Hippocampal formation (tissue), 2 donors: ENCODE measurements at places on chromosomes 13 and 19.

- DNase-seq = no peak
Measured at GRCh38 chr19:41971363-41971762, 12.2 kb upstream of the RABAC1 start.

GRCh38 chr13:33871207-33872004, 53.5 kb downstream of the RFC3 start:
- DNase-seq = no peak

DNA sequence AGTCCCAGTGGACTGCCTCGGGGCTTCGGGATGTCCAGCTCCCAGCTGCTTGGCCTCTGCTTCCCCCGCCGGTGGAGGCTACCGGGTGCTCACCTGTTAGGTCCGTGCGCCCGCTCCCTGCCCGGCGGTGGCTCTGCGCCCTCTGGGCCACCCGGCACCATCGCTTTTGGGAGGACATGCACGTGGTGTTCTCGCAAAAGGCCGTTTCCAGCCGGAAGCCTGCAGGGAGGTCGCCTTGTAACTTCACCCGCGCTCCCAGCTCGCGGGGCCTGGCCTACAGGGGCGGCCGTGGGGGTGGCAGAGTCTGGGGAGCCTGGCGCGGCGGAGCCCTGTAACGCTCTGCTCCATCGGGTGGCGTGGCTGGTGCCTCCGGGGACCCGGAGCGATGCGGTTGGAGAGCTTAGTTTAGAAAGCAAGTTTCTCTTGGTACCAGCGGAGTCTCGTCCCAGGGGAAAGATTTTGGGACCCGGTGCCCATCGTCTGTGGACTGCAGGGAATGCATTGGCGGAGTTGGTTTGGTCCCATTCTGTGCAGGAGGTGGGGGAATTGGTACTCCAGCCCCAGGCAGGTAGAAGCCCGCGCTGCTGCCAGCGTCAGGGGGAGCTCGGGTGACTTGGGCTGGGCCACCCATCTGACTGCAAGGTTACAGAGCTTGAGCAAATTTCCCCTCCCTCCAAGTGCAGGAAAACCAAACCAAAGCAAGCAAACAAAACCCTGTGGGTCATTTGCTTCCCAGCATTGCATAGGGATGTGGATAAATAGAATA, 673 bp downstream of the SPATA13 start:
- DNase-seq = no peak

DNA sequence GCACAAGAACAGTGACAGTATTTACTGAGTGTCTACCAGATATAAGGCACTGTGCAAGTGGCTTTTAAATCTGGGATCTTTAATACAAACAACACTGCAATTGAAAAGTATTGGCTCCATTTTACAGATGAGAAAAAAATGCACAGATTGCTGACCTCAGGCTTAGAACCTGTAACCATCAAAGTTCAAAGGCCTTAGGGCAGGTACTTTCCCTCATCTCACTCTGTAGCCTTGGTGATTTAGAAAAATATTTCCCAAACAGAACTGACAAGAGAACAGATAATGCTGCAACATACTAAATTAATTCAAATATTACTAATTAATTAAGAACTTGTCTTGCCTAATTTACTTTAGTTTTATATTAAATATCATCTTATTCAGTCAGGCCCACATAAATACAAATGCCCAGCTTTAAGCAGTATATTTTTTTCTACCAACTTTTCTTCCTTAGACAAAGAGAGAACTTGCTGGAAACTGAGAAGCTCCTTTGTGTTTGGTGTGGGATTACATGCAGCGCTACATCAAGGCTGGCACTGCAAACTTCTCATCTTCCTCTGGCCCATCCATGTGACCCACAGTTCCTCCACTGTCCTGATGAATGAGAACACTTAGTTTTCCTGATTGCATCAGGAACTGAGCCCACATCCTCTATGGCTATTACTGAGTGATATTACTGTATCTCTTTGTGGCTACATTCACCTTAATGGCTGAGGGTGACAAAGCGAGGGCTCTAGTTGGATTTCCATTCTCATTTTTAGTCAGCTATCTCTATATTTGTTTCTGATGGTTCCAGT, 302.1 kb downstream of the ENOX1 start:
- DNase-seq = no peak

DNA sequence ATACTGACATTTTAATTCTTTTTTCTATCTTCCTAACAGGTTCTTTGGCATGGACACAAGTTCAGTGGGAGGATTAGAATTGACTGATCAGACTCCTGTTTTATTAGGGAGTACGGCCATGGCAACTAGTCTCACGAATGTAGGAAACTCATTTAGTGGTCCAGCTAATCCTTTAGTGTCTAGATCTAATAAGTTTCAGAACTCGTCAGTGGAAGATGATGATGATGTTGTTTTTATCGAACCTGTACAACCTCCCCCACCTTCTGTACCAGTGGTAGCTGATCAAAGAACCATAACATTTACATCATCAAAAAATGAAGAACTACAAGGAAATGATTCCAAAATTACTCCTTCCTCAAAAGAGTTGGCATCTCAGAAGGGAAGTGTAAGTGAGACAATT, 34.5 kb downstream of the ZMYM2 start:
- no peak for DNase-seq

- no peak for DNase-seq
Measured at GRCh38 chr13:109096101-109096500, 466.7 kb downstream of the MYO16 start.
